EL (cell line): ENCODE measurements at places on chromosomes 16 and 17.

- no peak for DNase-seq
Measured at GRCh38 chr16:89237733-89238132, 20.2 kb downstream of the ZNF778 start.

DNA sequence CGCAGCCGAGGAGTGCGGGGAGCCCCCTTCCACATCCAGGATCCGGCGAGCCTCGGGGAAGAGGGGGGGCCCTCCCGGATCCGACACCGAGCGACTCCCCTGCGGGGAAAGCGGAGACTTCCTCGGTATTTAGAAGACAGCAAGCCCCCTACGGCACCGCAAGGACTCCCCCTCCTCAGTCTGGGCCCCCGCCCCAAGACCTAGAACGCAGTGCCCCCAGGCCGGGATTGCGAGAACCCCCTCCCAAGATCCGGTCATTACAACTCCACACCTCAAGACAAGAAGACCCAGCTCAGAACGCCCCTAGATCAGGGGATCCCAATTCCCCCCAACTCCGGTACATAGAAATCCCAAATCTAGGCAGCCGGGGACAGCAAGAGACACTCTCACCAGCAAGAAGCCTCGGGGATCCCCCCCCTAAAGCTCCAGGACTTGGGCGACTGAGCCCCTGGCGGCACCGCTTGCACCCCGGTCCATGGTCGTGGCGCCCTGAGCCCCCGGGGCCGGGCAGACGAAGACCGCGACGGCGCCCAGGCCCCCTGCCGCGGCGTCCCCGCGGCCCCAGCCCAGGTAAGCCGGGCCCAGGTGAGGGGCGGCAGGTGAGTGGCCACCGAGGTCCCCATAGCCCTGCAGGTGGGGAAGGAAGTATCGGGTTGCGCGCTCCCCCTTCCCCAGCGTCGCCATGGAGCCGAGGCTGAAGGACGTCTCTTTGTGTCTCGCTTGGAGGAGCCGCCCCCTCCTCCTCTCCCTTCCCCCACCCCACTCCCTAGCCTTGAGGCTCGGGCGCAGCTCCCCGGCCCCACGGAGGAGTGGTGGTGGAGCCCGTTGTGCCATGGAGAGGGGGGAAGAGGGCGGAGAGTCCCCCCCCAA, 641 bp downstream of the SBK1 start:
- DNase-seq: no peak

DNA sequence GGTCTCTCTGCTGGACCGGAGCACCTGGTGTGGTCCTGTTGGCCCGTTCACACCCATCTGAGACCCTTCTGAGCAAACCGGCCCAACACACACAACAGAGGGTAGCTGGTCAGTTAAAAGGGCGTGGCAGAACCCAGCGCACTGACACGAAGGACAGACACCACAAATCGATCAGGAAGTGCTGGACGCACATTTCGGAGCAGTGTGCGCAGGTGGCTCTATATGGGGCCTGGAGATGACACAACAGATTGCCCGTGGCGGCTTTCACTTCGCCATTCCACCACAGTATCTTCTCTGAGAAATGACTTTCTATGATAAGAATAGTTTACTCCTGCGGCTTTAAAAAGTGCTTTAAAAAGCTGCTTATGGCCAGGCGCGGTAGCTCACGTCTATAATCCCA, 12.5 kb downstream of the CCDC57 start:
- no peak for DNase-seq

- peak; percentile 37 for DNase-seq
Measured at GRCh38 chr17:44417553-44417952, 28.1 kb upstream of the ITGA2B start.

- DNase-seq: peak; percentile 34
Measured at GRCh38 chr16:74738113-74738541, 36.5 kb downstream of the FA2H start.

DNA sequence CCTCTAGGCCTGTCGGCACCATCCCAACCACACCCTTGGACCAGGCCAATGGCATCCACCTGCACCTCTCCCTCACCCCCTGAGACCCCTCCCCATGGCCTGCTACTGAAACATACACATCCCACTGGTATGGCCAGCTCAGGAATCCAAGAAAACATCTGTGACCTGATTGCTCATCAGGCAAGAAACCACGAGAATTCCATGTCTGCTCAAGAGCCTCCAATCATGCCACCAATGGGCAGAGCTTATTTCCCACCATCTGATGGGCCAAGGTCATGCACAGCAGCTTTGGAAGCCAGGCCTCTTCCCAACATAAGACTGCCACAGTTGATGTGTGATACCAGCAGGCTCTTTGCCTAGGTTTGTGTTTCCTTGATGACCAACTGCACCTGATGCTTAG, 190.1 kb downstream of the C16orf78 start:
- DNase-seq: peak; percentile 2

DNA sequence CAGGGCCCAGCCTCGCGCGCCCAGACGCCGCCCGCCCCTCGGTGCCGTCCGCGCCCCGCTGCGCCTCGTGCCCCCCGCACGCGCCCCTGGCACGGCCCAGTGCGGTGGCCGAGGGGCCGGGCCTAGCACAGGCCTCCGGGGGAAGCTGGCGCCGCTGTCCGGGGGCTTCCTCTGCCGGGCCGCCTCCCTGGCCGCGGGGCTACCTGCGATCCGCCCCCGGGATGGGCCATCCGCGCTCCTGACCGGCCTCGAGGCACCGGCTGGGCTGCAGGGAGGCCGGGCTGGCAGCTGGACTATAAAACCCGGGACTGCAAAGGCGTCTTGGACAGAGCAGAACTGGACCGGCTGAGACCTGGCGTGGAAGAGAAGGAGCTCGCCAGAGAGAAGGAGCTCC, 783 bp downstream of the BHLHA9 start:
- DNase-seq: no peak

DNA sequence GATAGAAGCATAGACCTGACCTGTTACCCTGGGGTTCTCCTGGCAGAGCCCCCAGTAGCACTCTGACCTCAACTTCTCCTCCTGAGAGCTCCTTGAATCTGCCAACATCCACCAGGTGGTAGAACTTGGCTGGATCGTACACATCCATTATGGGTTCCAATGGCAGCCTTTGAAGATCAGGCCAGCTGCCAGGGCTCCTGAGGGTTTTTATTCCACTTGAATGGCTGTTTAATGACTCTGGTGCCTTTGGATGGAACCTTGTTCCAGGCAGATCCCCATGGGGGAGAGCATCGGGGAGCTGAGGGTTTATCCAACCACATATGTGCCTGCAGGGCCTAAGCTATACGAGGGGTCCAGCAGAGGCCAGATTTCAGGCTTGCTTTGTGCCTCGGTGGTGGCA, 47.1 kb upstream of the CLEC19A start:
- no peak for DNase-seq

DNA sequence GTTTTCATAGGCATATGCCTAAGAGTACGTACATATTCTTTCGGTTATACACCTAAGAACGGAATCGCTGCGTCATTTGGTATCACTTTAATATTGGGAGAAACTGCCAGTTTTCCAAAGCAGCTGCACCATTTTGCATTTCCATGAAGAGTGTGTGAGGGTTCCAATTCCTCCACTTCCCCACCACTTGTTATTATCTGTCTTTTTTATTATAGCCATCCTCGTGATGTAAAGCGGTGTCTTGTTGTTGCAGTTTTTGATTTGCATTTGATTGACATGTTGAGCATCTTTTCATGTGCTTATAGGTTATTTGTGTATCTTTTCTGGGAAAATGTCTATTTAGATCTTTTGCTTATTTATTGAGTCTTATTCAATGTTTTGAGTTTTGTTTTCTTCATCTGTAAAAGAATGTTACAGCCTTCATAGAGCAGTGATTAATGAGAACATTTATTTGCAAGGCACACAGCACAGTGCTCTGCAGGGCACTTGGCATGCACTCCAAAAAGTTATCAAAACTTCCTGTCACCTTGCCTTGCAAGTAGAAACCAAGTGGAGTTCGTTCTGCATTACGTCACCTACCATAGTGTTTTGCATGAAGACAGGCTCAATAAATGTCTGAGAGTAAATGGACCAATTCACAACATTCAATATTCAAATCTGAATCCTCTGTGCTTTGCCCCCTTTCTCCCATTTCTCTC, 26.6 kb upstream of the ST6GALNAC1 start:
- no peak for DNase-seq

- no peak for DNase-seq
Measured at GRCh38 chr17:47207143-47208067, 1.7 kb upstream of the MYL4 start.

GRCh38 chr17:18326572-18326971, 11.5 kb downstream of the SMCR8 start:
- DNase-seq: no peak

DNA sequence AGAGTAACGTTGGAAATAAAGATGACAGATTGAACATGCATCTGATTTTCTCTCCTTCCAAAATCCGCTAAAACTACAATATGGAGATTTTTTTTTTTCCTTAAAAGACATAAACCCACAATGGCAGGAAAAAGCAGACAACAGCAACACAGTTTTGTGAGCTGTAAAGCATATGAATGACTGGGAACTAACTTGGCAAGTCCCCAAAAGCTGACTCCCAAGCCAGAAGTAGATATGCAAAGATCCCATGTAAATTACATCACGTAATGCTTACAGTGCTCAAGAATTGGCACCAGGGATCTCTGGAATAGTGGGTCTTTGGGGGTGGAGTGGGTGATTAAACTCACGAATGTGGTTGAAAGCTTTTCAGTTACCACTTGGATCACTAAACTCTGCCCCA, 106.6 kb downstream of the ELAC2 start:
- no peak for DNase-seq

DNA sequence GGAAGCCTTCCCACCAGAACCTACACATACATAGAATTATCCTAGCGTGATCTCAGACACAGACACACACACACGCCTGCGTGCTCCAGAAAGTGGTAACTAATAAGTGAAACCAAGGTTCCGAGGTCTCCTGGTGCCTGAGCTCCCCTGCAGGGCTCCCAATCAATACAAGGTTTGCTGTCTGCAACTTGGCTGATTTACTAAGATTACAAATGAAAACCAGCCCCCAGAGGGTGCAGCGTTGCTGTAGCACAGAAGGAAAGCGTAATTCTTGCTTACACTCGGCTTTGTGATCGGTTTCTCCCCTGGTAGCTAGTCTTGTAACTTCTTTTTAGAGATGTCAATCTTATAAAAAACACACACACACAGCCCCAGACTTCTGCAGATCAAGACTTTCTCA, 334.1 kb upstream of the XYLT1 start:
- no peak for DNase-seq

- no peak for DNase-seq
Measured at GRCh38 chr16:4032768-4033167, 83.5 kb downstream of the ADCY9 start.
